ENCODE measurements at places on chromosomes 12 and 14.

DNA sequence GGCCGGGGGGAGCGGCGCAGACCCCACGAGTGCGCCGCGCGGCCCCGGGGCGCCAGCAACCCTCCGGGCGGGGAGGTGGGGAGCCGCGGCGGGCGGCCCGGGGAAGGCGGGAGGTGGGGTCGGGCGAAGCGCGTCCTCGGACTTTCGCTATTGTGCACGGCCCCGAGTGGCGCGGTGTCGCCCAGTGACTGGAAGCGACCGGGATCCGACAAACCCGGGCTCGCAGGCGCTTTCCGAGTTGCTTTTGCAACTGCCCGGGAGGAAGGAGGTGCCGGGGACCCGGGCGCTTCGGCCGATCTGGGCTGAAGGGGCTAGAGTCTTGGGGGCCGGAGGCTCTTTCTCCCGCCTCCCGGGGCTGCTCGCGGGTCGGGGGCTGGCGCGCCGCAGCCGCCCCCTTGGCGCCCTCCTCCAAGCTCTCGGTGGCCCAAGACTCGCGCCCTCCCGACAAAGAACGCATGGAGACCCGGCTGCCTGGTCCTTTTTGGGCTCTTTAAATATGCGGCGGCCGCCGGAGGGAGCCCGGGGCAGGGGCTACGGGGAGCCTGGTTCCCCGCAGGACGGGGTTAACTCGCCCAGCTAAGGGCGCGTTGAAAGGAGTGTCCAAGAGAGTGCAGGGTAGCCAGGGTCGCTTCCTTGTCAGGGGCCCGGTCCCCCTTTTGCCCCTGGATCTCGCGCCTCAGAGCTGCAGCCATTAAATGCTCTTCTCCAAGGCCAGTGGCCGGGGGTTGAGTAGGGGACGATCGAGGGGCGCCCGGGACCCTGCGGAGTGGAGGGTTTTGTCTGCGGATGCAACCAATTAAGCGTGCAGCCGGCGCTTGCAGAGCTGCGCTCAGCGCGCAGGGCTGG, 1.4 kb downstream of the HMGA2 start:
- DNase-seq, result peak; percentile 45

- no peak for DNase-seq
Measured at GRCh38 chr14:92026548-92027190, 13.2 kb downstream of the TRIP11 start.

DNA sequence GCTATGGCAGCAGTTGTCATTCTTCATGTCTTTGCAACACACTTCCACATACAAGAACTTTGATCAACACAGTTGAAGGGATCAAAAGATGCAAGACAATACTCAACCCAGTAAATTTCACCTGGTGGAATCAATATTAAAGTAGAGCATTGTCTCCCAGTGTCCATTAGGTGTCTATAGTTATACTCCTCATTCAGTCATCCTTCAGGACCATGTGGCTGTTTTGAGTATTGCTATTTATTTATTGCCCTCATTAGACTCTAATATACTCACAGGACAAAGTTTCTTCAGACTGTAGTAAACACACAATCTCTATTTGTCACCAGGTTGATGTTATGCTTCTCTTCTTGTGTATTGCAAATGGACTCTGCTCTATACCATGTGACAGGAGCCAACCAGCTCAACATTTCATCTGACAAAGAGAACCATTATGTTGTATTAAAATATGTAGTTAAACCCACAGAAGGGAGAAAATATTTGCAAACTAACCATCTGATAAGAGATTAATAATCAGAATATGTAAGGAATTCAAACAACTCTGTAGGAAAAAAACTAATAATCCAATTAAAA, 146.6 kb downstream of the TGFB3 start:
- no peak for DNase-seq

- no peak for DNase-seq
Measured at GRCh38 chr12:117468016-117468415, 106.6 kb upstream of the NOS1 start.

- DNase-seq, result no peak
Measured at GRCh38 chr12:63968673-63969072, 124.2 kb downstream of the SRGAP1 start.

Data from umbilical cord (tissue), 2 donors.